Stimulated activated CD4-positive, alpha-beta T cell treated with anti-CD3 and anti-CD28 coated beads, Interleukin-1b, Interleukin-23, amount 100 ng/mL, for 1 hour (primary cell): ENCODE measurements at places on chromosomes 1 and 21.

DNA sequence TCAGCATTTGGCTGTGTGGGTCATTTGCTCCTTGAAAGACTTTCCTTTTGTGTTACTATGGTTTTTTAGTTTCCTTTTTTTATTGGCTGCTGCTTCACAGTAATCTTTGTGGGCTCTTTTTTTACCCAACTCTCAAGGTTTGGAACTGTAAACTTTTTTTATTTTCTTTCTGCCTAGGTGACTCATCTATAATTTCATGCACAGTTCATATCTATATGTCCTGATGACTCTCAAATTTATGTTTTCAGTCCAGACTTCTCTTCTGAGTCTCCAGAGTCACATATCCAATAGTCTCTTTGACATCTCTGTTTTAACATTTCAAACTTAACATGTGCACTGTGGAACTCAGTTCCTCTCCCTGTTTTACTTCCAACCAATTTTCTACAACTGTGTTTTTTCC is 83.4 kb downstream of the ATF6 start:
- no peak for DNase-seq

GRCh38 chr1:8986814-8987190 is 39.4 kb downstream of the SLC2A7 start:
- DNase-seq, result no peak

DNA sequence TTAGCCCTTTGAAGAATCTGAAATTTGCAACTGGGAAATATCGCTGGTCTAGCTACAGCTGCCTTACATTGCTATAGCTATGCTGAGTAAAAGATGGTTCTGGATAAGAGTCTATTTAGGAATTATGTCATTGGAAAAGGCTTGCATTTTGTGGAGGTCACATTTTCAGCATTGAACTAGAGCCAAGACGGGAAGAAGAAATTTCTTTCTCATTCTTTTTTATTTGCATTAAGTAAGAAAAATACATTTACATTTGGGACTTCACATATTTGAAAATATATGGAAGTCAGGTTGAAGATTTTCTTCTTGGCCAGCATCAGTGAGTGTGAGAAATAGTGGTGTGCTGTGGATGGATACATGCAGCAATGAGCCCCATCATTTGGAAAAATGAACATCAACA is 291.6 kb downstream of the PTBP2 start:
- no peak for DNase-seq

- DNase-seq, result no peak
Observed at GRCh38 chr1:1985375-1986050, 18.1 kb downstream of the CFAP74 start.

- no peak for DNase-seq
Observed at GRCh38 chr1:32352831-32353383, 9.4 kb downstream of the FAM229A start.

- no peak for DNase-seq
Observed at GRCh38 chr1:59730759-59731478, 83.8 kb upstream of the HOOK1 start.

DNA sequence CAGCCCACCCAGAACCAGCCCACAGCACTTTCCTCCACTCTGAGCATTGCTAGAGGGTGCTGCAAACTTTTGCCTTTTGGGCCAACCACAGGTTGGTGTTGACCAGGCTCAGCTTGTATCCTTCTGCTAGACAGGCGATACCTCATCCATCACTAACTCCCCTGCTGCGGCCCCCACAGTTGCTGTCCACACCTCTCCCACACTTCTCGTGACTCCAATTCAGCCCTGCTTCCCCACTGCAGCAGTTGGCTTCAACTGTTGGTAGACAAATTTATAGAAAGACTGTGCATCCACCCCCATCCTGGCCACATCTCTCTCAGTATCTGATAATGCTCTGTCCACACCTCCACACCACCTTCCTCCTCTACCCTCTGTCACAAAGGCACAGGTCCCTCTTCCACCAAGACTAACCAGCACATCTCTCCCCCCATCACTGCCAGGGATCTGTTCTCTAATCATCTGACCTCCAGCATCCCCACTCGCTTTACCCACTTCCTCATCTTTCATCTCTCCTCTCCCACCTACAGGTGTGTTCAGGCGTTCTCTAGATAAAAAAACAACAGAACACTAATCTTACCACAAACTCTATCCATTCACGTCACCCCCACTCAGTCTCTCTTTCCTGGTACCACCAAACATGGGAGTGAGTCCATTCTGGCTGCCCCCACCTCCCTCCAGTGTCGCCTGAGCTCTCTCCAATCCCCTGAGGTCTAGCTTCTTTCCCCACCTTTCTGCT is 15.8 kb upstream of the SLC25A44 start:
- DNase-seq, result no peak

- DNase-seq, result no peak
Observed at GRCh38 chr1:41581216-41582003, 96.9 kb upstream of the EDN2 start.
